ENCODE measurements at places on chromosomes 1 and 21.

DNA sequence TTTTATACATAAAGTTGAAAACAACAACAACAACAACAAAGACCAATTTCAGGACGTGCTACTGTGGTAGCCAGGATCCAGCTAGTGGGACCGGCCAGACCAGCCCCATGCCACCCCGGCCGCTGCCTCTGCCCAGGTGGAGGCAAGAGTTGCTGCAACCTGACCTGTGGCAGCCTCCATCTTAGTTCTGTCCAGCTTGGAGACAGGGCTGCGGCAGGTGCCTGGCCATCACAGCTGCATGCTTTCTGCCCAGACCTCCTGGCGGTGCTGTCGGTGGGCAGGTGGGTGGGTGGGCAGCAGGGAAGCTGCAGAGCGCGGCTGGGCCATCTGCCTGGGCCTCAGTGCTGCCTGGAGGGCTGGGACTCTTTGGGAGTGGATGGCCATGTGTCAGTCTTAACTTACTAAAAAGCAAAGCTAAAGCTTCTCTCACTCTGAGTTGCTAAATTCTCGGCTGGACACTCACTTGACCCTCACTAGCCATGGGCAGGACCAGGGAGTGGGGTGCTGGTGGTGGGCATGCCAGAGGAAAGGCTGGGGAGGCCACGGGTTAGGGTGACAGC lies 38.6 kb downstream of the KIAA1614 start:
- DNase-seq: no peak

GRCh38 chr1:32626176-32626575 lies 24.2 kb downstream of the ZBTB8OS start:
- DNase-seq: no peak

- DNase-seq: no peak
Observed at GRCh38 chr1:162179121-162179520, 109.6 kb downstream of the NOS1AP start.

- DNase-seq: no peak
Observed at GRCh38 chr1:177448652-177449357, 278.0 kb downstream of the BRINP2 start.

DNA sequence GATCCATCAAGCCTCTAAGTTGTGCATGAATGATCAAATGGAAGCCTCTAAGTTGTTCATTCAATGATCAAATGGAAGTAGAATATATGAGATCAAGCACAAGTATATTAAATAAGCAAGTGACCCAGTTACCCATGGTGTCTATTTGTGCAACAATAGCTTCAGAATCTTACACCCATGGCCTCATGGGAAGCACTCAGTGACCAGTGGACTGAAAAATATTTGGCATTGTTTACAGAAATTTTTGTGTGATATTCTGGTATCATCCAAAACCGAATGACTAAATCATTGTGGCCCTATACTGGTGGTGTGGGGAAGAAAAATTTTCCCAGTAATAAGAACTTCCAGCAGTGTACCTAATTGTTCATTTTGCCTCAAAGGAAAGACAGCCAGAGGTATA lies 46.6 kb downstream of the DUSP10 start:
- DNase-seq: no peak

DNA sequence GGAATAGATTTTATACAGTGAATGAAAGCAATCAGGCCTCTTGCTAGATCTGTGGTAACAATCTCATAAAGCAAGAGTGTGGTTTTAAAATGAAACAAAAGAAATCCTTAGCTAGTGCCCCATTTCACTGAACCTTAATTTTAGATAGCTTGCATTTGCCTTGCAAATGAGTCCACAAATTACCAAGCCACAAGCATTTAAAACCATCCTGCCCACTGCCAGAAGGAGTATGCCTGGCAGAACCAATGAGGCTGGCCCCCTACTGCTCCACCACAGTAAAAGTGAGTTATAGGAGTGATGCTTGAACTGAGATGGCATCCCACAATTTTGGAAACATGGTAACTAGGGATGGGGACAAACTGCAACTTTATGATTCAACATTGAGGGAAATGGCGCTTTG lies 206.4 kb upstream of the LMO4 start:
- no peak for DNase-seq

DNA sequence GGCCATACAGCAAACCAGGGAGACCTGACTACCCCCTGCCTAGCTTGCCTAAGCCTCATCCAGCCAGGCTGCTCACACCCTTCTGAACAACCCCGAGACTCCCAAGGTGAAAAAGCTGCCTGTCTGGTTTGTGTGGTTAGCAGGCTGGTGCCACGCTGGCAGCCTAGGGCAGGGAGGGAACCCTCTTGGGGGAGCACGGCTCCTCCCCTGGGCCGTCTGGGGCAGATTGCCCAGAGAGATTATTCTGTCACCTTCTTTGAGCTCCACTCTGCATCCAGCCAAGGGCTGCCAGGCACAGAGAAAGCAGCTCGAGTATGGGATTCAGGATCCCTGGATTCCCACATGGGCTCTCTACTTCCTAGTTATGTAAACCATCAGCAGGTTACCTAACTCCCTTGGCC lies 27.5 kb upstream of the TCEA3 start:
- no peak for DNase-seq

DNA sequence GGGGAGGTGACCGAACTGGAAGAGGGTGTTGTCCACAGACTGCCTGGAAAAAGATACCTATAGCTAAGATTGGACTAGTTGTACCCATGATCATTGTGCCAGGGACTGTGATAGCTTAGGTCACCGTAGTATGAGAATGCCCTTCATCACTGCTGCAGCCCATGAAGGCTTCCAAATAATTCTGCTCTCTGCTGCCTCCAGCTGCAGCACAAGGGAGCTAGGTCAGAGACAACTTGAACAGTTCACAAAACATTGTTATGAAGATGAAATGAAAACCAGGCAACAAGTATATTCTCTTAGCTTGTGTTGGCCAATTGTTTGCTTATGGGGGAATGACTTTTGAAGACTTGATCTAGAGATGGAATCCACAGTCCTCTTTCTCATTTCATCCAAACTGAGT lies 246.7 kb downstream of the MRPL39 start:
- DNase-seq: no peak

- no peak for DNase-seq
Observed at GRCh38 chr1:24765308-24765988, 20.2 kb downstream of the CLIC4 start.

GRCh38 chr1:225710804-225711203 lies 57.9 kb upstream of the ENAH start:
- no peak for DNase-seq

GRCh38 chr21:38766987-38767722 lies 38.6 kb upstream of the ETS2 start:
- DNase-seq: no peak

DNA sequence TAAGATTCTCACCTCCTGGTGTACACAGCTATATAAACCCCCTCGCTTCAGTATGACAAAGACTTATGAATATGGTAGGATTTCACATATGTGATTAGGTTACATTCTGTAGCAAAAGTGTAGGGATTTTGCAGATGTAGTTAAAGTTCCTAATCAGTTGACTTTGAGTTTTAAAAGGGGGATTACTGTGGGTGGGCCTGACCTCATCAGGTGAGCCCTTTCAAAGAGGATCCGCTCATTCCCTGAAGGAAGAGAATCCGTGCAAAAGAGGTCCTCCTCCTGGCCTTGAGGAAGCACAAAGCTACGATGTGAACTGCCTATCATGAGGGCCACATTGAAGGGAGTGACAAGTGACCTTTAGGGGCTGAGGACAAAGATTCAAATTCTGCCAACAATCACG lies 30.6 kb upstream of the KAZN start:
- no peak for DNase-seq

GRCh38 chr1:10638559-10639005 lies 157.9 kb downstream of the CASZ1 start:
- no peak for DNase-seq

DNA sequence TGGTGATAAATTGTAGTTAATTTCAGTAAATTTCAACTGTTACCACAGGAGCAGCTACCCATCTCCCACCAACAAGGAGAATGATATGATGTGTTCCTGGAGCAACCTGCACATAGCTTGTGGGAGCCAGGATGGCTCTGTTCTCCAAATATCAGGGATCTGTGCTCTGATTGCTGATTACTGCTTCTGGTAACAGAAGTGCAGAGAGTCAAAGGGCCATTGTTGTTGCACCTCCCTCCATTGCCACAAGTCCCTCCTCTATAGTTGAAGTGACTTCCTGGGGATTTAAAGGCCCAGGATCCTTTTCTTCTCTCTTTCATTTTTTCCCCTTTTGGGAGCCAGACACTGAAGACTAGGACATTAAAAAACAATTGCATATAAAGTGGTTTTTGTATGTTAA lies 51.6 kb upstream of the HPDL start:
- DNase-seq: no peak

DNA sequence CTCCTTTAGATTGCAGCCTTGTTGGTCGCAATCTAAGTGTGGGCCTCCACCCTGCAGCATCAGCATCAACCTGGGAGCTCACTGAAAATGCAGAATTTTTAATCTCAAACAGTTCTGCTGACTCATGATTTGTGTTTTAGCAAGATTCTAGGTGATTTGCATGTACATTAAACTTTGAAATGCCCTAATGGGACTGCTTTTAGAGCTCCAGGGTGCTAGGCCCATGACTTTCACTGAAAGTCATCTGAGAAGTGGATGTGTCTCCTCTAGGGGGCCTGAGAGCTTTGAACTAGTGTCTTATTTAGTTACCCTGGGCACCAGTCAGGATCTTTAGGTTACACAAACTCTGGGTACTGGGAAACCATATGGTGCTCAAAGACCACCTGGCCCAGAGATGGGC lies 9.0 kb downstream of the TRIM67 start:
- DNase-seq: no peak

DNA sequence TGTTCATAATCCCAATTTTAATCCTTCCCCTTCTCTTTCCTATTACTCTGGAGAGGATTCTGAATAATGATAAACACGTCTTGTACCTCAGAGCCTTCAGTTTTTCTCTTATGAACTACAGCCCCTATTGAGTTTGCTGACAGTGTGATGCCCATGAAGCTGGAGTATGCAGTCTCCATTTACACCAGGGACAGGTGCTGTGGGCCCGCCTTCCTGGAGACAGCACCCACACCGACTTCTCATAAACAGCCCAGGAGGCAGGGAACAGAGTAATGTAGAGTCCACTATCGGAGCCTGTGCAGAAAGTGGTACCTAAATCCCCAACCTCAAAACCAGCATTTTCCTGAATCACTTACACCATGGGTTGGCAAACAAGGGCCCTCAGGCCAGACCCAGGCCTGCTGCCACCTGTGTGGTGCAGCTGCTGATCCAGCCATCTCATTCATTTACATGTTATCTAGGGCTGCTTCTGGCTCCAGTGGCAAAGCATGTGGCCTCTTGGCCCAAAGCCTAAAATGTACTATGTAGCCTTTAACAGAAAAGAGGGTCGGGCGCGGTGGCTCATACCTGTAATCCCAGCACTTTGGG lies 95.1 kb upstream of the KRTAP19-8 start:
- no peak for DNase-seq

- DNase-seq: no peak
Observed at GRCh38 chr1:247465796-247466195, 7.9 kb upstream of the OR2B11 start.

- no peak for DNase-seq
Observed at GRCh38 chr1:8171751-8172464, 145.8 kb upstream of the ERRFI1 start.

GRCh38 chr1:57131701-57132394 lies 166.0 kb upstream of the C8B start:
- peak; percentile 40 for DNase-seq

- no peak for DNase-seq
Observed at GRCh38 chr1:27489501-27489972, 430 bp downstream of the WASF2 start.

DNA sequence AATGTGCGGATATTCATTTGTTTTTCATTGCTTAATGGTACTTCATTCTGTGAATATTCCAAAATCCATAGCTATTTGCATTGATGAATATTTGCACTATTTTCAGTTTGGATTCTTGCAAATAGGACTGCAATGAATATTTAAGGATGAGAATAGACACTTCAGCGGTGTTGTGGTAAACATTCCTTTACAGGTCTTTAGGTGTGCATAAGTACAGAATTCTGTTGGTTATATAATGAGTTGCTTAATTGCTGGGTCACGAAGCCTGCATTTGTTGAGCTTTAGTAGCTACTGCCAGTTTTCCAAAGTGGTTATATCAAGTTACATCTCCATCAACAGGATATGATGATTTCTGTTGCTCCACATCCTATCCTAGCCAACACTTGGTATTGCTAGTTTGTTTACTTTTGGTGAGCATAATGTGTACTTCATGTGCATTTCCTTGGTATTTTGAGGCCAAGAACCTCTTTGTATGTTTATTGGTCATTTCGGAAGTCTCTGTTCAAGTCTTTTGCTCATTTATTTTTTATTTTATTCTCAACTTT lies 64.2 kb upstream of the CYYR1 start:
- no peak for DNase-seq

DNA sequence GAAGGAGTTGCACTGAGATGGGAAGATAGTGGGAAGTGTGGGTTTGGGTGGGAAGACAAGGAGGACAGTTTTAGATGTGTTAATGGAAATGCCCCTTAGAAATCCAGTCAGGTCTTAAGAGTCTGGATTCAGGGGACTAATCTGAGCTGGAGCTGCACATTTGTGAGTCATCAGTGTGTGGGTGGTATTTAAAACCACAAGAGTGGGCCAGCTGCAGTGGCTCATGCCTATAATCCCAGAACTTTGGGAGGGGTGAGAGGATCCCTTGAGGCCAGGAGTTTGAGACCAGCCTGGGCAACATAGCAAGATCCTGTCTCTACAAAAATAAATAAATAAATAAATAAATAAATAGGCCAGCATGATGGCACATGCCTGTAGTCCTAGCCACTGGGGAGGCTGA lies 40.9 kb upstream of the SLC6A9 start:
- peak; percentile 72 for DNase-seq

DNA sequence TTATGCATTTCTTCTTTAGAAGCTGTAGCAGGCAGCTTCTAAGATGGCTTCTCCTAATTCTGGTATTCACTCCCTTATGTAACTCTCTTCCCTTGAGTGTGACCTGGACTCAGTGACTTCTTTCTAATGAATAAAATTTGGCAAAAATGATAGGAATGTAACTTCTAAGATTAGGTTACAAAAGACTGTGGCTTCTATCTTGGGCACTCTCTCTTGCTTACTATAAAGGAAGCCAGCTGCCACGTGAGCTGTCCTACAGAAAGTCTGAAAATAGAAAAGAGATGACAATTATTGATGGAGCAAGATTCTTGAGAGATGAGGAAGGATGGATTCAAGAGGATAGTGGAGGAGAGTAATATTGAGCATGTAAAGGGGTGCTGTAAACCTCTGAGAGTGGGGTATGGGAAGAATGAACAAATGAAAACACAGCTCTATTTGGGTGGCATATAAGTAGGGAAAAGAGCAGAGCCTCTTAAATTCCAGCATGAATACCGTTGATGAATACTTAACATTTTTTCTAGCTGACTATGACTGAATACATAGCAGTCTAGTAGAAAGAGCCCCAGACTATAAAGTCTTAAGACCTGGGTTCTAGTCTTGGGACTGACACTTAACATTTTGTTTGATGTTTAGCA lies 5.5 kb downstream of the TSEN15 start:
- DNase-seq: peak; percentile 36

- DNase-seq: peak; percentile 8
Observed at GRCh38 chr21:41425954-41426675, at the start of gene MX1. Gene MX1 (plus strand): TSS chr21:41426239. CDS start chr21:41432071, 5,832 bp downstream.
